HL-60 (cell line): ENCODE measurements at places on chromosomes 2 and 18.

DNA sequence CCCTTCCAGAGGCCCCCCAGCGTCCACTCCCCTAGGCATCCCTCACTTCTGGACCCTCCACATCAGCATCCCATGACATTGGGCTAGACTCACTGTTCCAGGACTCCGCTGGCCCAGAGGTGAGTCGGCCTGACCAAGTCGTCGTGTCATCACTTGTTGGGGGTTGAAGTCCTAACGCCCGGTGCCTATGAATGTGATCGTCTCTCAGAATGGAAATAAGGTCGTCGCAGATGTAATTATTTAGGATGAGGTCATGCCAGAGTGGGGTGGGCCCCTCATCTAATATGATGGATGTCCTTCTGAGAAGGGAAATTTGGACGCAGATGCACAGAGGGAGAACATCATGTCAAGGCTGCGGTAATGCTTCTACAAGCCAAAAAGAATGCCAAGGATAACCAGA is 142.7 kb downstream of the AGAP1 start:
- DNase-seq: no peak

DNA sequence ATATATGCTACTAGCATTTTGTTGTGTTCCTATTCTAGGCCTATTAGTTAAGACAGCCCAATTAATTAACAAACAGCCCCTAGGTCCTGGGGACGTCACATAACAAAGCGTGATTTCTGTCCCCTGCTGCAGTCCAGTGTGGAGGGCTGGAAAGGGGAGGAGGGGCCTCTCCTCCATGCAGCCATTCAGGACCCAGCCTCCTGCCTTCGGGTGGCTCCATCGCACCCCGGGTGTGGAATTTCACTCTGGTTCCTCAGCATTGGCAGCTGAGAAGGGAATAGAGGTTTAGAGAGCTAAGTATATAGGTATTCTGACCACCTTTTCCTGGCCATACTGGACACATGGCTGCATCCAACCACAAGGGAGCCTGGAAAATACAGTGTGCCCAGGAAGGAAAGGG is 42.4 kb downstream of the MC2R start:
- DNase-seq: no peak

DNA sequence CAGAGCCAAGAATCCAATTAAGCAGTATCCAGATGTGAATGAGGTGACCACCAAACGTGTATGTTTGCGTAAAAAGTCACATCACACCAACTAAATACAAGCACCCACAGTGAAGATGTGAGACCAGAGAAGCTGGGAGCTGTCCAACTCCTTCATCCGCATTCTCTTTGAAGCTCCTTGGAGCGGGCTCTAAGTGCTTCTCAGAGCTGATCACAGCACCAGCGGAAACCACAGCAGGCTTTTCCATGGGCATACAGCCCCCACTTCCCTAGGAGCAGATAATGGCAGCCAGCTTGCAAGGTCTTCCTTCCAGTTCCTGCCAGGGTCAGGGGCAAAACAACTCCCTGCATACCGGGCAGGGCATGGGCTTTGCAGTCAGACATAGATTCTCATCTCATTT is 36.4 kb downstream of the REEP1 start:
- no peak for DNase-seq

DNA sequence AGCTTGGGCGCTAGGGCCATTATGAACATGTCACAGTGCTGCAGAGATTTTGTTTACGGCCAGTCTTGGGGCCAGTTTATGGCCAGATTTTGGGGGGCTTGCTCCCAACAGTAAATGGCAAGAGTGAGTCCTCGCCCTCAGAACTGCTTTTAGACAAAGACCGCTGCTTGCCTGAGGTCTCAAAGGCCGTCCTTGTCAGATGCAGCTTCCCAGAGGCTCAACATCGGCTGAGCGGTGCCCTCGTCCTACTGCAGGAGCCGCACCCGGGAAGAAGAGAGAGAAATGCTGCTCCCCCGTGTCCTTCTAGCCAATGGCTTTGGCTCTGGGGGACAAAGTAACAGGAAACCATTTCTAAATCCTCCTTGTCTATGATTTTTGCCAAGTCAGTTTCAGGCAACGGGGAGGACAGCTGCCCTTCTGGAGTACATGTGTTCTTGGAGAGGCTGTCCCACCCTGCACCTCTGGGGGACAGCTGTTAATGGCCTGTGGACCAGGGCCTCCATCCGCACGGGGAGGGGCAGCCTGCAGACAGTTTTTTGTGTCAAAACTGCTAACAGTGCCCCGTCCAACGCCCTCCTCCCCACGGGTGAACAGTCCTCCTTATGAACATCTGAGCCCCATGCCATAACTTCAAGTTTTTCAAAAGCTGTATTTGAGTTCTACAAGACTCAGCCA is 66.1 kb downstream of the C18orf63 start:
- no peak for DNase-seq

GRCh38 chr2:45497355-45497754 is 113.7 kb downstream of the SRBD1 start:
- DNase-seq: no peak

DNA sequence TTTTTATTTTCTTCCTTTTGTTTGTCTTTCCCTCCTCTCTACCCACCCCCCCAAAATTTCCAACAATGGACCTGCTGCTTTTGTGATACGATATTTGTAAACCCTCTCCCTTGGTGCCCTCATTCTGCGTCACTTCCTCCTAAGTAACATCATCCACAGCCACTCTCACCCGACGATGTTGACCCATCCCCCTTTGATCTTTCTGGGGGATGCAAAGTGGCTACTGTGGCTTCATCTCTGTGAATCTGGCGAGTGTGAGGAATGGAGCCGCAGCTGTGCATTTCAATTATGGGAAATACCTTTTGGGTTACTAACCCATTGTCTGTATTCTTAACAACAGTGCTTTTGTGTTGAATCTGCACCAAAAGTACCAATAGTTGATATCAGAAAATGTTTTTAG is 19.4 kb downstream of the ANTXR1 start:
- no peak for DNase-seq

GRCh38 chr2:114472246-114472645 is 29.8 kb downstream of the DPP10 start:
- no peak for DNase-seq

GRCh38 chr2:168712053-168712452 is 90.4 kb upstream of the NOSTRIN start:
- no peak for DNase-seq

DNA sequence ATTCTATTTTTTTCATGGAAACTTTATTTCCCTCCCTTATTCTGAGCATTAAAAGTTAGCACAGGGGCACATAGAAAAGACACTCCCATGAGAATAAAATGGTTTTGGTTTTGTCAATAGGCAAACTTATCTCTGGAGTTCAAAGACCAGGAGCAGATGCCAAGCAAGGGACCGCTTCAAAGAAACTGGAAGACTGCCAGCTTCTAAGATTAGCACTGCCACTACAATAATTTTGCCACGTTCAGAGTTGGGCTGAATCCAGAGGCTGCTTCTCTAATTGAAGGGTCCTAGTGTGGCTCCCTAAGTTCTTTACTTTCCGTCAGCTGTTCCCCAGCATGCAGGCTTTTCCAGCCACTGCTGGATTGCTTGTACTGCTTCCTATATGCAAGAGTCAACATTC is 681.0 kb upstream of the GCFC2 start:
- DNase-seq: no peak

GRCh38 chr2:84443477-84443876 is 15.6 kb downstream of the SUCLG1 start:
- DNase-seq: no peak

- DNase-seq: no peak
Measured at GRCh38 chr18:6865251-6865650, 135.7 kb downstream of the ARHGAP28 start.

DNA sequence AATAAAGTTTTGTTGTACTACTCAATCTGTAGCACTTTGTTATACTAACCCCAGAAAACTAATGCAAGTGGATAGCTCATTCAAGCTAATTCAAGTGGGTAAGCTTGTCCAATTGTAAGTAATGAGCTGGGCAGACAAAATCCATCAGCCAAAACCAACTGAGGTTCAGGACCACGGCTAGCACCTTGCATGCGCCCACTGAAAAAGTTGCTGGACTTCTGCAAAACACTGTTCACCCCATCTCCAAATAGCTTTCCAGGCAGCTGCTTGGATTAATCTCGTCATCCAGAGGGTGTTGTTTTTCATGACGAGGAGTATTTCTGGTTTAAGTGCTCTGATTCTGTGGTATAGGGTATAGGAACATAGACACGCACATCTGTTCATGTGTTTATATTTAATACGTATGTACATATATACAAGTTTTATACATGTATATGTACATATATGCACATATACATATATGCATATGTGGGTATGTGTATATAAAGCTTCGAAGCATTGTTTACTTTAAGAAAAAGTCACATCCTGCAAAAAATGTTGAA is 307.5 kb downstream of the GALR1 start:
- DNase-seq: no peak

DNA sequence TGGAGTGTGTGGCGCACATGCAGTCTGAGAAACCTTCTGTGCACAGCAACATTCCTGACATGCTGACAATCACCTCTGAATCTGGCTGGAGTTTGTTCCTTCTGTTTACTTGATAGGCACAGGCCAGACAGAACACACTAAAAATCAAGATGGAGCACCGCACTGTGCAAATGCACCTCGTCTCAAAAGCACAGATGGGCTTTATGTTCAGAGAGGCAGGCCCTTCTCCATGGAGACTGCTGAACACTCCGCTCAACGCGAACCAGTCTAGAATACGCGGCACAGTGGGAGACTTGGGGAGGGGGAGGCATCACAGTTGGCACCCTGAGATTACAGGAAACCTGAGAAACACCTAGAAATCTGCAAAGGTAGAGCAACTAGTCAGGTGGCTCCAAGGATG is 58.4 kb upstream of the DNMT3A start:
- DNase-seq: no peak

DNA sequence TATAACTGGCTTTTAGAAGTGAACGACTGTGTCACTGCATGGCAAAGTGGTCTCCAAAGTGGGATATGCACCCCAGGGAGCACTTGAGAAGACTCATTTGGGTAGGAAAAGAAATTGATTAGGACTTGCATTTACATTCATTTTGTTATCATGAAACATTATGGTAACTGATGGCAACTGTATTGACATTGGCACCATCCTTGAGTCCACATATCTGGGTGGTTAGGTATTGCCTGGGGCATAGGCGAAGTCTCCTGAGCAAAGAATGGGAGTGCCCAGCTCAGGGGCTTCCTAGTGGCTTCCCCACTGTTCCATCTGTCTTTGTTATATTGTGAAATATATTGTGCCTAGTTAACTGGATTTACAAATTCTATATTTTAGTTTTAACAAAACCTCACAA is 29.2 kb downstream of the SPATS2L start:
- no peak for DNase-seq

- DNase-seq: no peak
Measured at GRCh38 chr18:29250259-29250658, 1073.3 kb upstream of the CDH2 start.

GRCh38 chr2:5188636-5189035 is 503.5 kb upstream of the SOX11 start:
- no peak for DNase-seq

- DNase-seq: no peak
Measured at GRCh38 chr18:13716916-13717315, 9.4 kb downstream of the FAM210A start.

GRCh38 chr2:31726457-31726856 is 145.7 kb upstream of the SRD5A2 start:
- no peak for DNase-seq

- no peak for DNase-seq
Measured at GRCh38 chr2:17961789-17962188, 83.3 kb downstream of the KCNS3 start.

DNA sequence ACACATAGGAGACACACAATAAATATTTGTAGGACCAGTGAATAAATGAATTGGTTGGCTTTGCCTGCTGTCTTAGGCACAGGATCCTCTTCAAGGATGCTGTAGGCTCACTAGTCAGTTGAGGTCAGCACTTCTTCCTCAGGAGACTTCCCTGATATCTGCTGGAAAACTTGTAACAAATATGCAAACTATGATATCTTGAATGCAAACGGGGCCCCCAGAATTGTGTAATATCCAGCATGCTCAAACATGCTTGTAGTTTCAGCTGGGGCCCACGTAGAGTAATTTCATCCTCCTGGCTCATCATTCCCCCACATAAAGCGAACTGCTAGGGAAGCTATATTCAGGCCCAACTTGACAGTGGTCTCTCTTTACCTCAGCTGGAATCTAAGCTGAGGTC is 43.6 kb downstream of the POLE4 start:
- DNase-seq: no peak

GRCh38 chr18:22846088-22846683 is 86.9 kb upstream of the RBBP8 start:
- DNase-seq: no peak

- DNase-seq: peak; percentile 68
Measured at GRCh38 chr2:230893841-230894781, 29.4 kb downstream of the ITM2C start.

DNA sequence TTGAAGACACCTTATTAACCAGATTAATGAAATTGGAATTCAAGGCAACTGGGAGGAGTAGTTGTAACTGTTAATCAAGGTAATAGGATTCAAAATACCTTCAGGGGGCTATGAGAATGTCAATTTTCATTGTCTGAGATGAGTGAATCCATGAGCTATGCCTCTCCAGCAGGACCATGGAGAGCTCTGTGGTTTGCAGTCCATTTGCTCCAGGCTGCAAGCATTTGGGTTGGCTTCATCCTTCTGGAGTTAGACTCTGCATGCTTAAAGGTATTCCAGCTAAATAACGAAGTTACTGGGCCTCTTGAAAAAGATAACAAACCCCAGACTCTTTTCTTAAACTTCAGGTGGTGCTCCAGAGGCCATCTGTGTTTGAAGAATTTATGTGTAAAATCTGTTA is 207.1 kb upstream of the SLC8A1 start:
- DNase-seq: no peak

- DNase-seq: no peak
Measured at GRCh38 chr2:113157897-113158753, 15.6 kb upstream of the PSD4 start.

GRCh38 chr2:174965992-174966744 is 39.0 kb downstream of the CHN1 start:
- no peak for DNase-seq

- DNase-seq: no peak
Measured at GRCh38 chr2:113277474-113278072, 1.1 kb downstream of the PAX8 start.

DNA sequence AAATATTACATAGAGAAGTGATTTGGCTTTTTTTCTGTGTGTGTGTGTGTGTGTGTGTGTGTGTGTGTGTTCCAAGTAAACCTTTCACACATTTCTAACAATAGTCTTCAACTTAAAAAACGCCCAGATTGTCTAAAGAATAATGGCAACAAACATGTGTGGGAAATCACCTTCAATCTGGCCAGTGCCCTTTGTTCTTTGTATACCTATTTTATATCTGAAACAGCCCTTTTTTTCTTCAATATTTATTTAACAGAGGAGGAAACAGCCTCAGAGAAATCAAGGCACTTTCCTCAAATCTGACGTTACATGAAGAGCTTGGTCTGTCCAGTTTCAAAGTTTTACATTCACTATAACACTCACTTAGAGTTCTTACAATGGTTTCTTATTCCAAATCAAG is 25.3 kb downstream of the CCDC195 start:
- DNase-seq: no peak

DNA sequence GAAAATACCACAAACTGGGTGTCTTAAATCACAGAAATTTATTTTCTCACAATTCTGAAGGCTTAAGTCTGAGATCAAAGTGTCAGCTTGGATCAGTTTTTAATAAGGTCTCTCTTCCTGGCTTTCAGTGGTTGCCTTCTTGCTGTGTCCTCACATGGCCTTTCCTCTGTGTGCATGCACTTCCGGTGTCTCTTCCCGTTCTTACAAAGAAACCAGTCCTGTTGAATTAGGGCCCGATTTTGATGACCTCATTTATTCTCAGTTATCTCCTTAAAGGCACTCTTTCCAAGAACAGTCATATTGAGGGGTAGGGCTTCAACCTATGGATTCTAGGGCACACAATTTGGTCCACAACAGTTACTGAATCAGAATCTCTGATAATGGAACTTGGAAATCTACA is 5.4 kb upstream of the XIRP2 start:
- DNase-seq: no peak
